ENCODE measurements at places on chromosomes 12 and 14.

GRCh38 chr12:48311313-48311712 is 39.4 kb downstream of the ZNF641 start:
- DNase-seq = no peak

DNA sequence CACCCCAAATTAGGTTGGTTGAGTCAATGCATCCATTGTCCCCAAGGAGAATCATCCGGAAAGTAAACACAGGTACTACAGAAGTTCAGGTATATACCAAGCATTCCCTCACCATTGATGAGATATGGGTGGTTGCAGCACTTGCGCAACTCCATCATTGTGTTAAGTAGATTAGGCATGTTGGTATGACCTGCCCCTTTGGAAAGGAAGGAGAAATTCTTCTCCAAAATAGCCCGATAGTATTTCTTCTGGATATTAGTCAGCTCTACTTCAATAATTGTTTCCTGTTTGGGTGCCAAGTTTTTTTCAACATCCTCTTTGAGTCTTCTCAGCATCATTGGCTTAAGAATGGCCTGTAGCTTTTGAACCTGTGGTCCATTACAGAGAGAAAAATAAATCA is 21.3 kb upstream of the SUPT16H start:
- no peak for DNase-seq

GRCh38 chr12:117523971-117524370 is 162.5 kb upstream of the NOS1 start:
- DNase-seq = no peak

- DNase-seq = no peak
Measured at GRCh38 chr12:113057565-113058485, 1.3 kb downstream of the DTX1 start.

GRCh38 chr12:94553130-94553519 is 93.5 kb upstream of the CEP83 start:
- no peak for DNase-seq

DNA sequence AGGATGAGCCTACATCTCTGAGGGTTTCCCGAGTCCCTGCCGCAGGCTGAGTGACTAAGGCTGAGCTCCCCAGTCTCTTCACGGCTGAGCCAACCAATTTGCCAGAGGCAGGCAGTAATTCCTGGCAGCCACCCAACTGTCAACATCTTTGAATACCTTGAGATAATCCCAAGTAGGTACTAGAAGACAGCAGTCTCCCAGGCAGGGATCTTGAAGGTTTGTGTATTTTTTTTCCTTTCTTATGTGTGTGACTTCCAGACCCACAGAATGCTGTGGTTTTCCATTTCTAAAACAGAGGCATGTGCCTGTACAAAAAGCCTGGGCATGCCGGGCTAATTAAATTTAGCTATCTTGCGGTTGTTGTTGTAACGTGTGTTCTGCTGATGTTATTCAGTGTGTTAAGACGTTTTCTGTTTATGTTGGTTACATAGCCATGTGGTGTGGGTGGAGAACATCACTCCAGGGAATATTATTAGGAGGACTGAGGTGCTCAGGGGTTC is 155.5 kb downstream of the ANO2 start:
- DNase-seq = no peak

DNA sequence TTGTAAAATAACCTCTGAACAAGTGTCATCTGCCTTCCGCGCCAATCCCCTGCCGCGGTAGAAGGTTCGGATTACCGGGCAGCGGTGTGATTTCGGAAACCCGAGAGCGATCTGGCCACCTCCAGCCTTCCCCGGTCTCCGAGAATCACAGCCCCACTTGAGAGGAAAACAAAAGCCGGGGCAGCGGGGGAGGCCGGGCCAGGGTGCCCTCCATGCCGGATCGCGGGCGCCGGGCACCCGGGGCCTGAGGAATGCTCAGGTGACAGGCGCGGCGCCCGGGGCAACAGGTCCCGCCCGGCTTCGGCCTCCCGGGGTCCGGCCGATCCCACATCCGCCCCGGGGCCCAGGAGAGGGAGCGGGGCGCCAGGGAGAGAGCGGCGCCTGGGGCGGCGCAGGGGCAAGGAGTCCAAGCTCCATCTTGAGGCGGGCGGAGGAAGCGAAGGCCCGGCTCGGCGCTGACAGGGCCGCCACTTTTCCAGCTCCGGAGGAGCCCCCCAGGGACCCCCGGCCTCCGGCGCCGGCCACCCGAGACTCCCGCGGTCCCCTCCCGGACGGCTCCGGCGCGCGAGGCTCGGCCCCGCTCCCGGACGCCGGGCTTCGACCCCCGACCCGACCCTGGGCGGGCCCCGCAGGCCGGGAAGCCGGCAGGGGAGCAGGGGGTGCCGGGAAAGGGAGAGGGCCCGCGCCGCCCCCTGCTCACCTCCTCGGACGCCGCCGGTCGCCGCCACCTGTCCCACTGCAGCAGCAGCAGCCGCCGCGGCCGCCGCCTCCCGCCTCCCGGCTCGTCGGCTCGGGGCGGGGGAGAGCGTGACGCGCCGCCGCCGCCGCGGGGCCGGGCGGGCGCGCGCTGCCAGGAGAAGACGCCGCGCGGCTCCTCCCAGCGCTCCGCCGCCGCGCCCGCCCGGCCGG is at the start of gene CLIP1:
TSS of gene CLIP1 (minus strand) at position 849 of the 909 bp plus-strand sequence. CDS start 42,217 bp downstream, outside the sequence.
- peak; percentile 22 for DNase-seq

- DNase-seq = no peak
Measured at GRCh38 chr14:92866901-92867865, 55.8 kb upstream of the CHGA start.

GRCh38 chr14:81801921-81802320 is 268.3 kb upstream of the SEL1L start:
- DNase-seq = no peak

GRCh38 chr12:27396216-27396815 is 50.2 kb upstream of the SMCO2 start:
- DNase-seq = no peak

- no peak for DNase-seq
Measured at GRCh38 chr14:50381823-50382287, 14.8 kb downstream of the CDKL1 start.

DNA sequence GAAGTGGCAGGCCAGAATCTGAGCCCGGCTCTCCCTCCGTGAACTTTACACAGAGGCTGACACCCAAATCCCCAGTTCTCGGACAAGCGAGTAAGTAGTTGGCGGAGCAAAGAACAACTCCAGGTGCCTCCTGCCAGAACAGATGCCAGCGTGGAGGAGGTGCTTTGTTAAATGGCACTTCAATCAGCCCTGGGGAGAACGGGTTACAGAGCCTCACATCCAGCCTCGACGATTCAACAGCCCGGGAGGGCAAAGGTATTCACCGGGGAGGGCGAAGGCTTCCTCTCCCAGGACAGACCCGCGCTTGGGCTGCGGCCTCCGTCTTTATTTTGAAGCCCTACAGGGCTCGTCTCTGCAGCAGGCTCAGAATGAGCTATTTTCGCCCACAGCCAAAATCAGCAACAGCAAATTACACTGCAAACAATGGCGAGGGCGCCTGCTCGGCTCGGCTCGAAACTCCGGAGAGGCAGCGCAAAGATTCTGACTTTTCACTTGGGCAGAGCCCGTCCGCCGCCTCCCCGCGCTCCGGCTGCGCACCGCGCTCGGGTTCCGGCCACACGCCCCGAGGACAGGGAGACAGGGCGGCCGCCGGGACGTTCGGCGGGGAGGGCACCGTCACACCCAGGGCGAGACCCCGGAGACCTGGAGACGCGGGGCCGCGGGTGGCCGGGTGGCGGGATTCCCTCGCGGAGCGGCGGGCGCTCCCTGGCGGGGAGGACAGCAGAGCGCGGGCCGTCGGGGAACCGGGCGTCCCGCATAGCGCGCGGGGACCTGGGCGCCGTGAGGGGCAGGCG is 811 bp downstream of the TMCC3 start:
- peak; percentile 32 for DNase-seq

Data from T-cell (primary cell).